ENCODE measurements at places on chromosomes 1 and 21.

GRCh38 chr1:33500547-33500946 is 28.1 kb downstream of the ZSCAN20 start:
- DNase-seq: no peak

DNA sequence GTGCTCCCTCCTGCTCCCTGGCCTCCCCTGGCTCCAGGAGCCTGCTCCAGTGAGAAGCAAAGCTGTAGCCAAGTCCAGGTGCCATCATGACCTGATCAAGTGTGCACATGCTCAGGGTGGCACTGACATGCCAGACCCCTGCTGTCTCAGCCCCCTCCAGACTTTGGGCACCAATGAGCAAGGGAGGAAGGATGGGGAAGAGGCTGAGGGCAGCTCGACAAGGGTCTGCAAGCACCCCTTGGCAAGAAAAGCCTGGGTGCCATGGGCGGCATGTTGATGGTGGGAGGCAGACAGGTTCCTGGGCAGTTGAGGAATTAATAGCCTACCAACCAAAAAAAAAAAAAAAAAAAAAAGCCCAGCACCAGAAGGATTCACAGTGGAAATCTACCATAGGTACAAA is 942.6 kb upstream of the PRMT6 start:
- DNase-seq: no peak

DNA sequence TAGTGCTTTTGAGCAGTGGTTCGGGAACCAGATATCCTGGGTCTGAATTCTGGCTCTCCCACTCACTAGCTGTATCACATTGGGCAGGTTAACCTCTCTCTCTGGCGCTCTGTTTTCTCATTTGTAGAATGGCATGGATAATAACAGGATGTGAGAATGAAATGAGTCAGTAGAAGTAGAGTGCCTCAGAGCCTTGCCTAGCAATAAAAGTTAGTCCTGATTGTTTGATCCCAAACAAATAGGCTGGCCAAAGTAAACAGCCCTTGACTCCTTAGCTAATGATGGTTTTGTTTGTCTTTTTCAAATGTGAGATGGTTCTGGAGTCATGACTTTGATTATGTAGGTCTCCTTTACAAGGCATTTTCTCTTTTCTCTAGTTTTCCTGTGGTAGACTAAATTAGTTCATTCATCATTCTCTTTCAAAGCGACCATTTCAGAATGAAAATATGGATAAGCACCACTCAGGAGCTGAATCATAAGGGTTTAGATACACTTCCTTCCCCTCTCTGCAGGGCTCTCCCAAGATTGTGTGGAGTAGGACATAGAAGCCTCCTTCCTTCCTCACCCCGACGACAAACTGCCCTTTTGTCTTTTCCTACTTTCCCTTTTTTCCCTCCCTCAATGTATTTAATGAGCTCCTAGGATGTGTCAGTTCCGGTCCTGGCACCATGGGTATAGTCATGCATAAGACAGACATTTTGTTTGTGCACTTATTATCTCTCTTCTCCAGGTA is 23.1 kb downstream of the KIAA0040 start:
- DNase-seq: no peak

DNA sequence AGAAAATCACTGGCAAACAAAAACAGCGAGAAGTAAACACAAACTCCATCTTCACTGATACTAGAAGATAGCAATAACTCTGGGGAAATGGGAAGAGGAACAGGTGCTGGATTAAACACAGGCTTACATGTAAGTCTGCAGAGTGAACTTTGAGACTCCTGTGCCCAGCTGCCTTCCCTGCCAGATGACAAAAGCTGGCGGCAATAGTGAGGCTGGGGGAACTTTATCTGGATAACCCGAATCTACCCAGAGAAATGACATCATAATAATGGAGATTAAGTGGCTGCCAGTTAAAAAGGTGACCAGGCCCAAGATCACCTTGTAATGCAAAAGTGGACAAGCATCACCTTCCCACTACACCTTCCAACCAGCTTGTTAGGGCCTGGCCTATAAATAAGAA is 184.5 kb downstream of the CHRM3 start:
- DNase-seq: no peak

- peak; percentile 64 for DNase-seq
Measured at GRCh38 chr1:116765962-116766361, 11.7 kb downstream of the CD2 start.

DNA sequence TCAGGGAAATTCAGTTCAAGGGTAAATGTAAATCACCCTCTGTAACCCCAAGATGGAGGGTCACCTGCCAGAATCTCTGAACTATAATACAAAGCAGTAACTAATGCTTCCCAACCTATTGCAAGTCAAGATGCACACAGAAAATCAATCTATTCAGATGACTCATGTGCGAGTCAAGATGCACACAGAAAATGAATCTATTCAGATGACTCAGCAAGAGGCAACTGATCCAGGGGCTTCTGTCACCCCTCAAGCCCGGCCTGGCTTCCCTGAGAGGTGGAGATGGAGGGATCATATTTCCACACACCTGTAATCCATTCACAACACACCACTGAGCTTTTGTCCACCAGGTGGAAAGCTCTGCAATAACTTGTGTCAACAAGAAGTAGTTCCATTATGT is 17.4 kb upstream of the HIVEP3 start:
- DNase-seq: no peak

DNA sequence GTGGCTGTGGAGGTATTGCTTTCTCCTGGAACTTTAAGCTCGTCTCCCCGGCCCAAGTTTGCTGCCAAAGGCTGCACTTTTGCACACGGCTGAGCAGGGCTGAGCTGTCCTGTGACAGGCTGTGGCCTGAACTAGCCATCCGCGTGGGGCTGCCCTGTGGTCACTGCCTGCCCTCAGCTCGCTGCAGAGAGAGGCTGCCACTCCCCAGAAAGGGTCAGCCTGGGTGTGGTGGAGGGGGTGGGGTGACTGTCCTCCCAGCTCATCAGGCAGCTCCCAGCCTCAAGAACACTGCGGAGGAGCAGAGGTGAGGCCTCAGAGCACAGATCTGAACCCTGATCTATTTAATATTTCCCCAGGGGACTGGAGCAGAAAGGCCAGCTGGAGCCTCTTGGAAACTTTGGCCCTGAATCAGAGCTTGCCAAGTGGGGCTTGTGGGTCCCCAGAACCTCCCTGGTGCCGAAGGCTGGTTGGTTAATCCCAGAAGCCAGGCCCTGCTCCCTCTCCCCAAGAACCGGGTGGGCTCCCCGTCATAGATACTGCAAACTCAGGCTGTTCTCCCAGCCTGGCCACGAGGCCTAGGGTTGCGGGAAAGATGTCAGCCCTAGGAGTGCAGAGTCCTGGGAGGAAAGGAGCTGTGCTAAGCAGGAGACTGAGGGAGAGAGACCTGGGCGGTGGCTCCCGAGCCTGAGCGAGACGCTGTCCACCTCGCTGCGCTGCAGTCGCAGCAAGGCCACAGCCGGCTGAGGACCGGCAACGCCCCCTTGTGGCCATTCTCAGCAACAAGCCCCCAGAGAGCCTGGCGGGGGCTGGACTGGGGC is 125.1 kb upstream of the IPO9 start:
- peak; percentile 78 for DNase-seq

- no peak for DNase-seq
Measured at GRCh38 chr1:111227434-111227833, at the start of gene CHI3L2. Gene CHI3L2, plus strand, starts transcription at chr1:111227713. Its CDS starts 17 bp downstream, at chr1:111227730.
